Hypothalamus (tissue), 51 donors: ENCODE measurements at places on chromosomes 7 and 10.

DNA sequence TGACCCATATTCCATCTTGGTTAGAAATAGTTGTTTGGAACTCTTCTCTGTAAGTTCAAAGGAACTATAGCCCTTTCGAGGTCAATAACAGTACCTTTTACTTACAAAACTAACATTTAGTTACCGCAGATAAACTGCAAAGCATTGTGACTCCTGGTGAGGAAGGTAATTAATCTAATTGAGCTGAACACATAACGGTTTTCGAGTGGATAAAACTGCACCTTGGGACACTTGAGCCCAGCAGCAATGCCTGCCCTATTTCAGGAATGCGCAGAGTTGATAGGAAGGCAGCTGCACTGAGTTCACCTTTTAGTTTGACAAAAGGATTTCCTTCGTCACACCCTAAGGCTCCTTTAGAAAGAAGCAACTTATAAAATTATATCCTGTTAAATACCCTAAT, 75.4 kb downstream of the JAZF1 start:
- no peak for DNase-seq

DNA sequence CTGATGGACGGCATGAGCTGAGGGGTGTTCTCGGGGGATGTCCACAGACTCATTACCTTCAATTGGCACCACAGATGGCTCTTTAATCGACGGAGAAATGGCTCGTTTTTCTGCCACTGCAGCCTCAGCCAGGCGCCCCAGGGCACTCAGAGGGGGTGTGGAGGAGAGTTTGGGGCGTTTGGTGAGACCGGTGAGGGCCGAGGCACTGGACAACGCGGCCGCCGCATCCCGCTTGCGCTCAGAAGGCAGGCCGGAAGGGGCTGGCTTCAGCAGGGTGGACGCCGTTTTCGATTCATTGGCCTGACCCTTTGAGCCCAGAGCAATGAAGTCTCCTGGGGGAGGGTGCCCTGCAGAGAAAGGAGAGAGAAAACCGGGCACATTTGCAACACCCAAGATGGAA, 1.3 kb downstream of the INTS1 start:
- no peak for DNase-seq

DNA sequence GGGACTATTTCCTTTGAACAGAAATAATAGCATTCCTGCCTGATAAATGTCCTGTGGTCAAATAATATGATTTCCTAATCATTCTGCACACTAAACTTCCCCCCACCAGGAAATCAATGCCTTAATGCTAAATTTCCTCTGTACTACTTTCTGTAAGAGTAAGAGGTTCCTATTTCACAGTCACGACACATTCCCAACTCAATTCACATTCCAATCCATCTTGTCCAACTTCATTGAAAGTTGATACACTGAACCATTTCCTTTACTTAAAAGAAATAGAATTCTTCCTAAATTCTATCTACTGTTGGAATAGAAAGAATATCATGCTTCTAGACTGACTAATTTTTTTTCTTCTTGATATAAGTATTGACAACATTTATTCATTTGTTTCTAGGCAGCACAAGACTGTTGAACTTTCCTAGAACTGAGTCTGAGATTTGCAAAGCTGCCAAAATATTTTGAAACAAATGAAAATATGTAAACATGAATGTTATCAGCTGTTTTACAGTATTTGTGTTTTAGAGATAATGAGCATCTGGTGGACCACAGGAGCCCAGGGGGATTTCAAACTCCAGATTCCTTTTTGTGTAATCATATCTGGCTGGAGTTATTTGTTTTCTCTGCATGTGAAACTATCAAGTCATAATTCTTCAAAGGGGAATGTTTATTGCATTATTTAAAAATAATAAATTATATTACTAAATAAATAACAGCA, 121.5 kb downstream of the TPST1 start:
- DNase-seq = no peak

- no peak for DNase-seq
Measured at GRCh38 chr7:66150471-66150870, 35.8 kb downstream of the CRCP start.

- DNase-seq = no peak
Measured at GRCh38 chr10:116371737-116372136, 47.5 kb downstream of the CCDC172 start.
